Stimulated activated CD4-positive, alpha-beta T cell treated with anti-CD3 and anti-CD28 coated beads, Interleukin-4, amount 100 ng/mL, for 1 hour (primary cell): ENCODE measurements at places on chromosomes 3 and 15.

- no peak for DNase-seq
Measured at GRCh38 chr3:39754549-39754948, 54.9 kb upstream of the MYRIP start.

DNA sequence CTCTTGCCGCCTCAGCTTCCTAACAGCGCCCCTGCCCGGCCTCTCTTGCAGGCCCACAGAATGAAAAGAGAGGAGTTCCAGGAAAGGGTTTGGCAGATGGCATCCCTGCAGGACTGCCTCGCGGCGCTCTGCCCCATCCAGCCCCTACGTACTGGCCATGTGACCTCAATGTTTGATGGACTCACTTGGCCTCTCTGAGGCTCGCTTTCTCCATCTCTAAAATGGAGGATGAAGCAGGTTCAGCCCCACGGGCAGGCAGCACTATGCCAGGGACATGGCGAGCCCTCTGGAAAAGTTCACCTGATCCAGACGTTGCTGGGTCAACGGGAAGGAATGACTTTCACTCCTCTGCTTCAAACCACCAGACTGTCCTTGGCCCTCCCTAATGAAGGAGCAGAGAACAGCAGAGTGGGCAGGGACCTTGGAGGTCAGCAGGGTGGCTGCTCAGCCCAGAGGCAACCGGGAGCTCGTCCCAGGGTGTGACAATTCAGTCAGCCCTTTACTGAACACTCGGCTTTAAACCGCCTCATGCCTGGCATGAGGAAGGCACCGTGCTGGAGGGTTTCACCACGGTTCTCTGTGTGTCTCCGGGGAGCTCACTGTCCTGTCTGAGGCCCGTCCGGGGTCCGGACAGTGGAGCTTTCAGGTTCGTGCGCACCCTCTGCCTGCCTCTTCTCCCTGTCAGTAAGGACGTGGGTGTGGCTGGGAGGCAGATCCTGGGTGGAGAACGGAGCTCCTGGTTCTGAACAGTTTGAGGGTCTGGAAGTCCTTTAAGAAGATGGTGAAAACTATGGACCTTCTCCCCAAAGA, 101.3 kb downstream of the LINGO1 start:
- no peak for DNase-seq

- no peak for DNase-seq
Measured at GRCh38 chr15:74010929-74011540, 16.5 kb downstream of the PML start.

DNA sequence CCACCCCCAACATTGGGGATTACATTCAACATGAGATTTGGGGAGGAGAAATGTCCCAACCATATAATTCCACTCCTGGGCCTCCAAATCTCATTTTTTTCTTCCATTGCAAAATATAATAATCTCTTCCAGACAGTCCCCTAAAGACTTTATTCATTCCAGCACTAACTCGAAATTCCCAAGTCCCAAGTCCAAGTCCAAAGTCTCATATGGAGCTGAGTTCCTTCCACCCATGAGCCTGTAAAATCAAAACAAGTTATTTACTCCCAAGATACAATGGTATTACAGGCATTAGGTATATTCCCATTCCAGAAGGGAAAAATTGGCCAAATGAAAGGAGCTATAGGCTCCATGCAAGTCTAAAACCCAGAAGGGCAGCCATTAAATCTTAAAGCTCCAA, 56.7 kb downstream of the P2RY1 start:
- no peak for DNase-seq

GRCh38 chr3:105999856-106000255, 131.0 kb upstream of the CBLB start:
- no peak for DNase-seq

DNA sequence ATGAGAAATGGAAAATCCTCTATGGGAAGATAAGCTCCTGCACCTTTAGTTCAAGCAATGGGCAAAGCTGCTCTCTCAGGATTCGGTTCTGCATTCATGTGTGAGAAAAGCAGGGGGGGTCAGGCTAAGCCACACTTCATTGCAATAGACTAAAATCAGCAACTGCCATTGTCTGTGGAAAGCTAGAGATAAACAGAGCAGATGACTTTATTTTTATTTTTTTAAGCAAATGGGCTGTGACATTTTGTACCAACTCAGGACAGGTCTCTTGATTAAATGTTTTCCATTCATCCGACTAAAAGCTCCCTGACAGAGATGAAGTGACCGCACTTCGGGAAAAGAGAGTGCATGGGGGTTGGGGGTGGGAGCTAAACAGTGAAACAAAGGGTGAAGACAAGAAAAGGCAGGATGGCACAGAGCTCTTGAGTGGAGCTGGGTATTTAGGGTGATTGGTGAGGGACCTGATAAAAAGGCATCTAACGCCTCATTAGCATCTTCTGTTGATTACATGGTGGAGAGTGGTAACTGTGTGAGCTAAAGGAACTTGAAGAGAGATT, 987.4 kb downstream of the TUSC7 start:
- no peak for DNase-seq

DNA sequence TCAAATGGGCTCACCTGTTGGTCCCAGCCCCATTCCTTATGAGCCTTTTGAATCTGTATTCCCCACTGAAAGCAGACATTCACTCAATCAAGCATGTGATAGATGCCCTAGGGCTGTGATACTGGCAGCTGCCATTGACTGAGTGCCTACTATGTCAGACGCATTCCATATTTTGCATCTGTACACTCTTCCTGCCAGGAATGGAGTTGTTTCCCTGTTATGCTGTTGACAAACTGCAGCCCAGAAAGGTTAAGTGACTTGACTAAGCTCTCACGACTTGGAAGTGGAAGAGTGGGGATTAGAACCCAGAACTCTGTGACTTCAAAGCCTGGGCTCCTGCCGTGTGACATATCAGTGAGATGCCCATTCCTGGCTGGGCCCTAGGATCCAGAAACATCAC, 211.4 kb downstream of the RPLP1 start:
- no peak for DNase-seq
